ENCODE measurements at places on chromosomes 7 and 10. TPM values are rescaled to one million over a fixed set of nuclear protein-coding genes. Genes with fewer than 3 reads are reported as not detected.

- DNase-seq, result peak; percentile 18
Observed at GRCh38 chr10:115001506-115002381, 63.7 kb downstream of the TRUB1 start.

GRCh38 chr10:29472301-29473086 is 162.3 kb downstream of the SVIL start:
- no peak for DNase-seq

DNA sequence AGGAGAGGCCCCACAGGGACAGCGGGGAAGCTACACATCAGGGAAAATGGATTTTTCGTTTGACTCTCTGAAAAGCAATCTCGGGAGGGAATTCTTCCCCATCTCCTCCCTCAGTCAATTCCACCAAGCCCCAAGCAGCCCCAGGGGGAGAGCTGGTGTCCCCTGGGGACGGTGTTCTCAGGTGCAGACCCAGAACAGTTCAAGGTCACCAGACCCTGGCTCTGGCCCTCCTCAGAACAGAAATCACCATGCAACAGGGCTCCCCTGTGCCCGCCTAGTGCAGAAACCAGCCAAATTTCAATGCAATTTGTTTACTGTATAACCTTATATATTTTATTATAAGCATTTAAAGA is 34.1 kb downstream of the GSDME start:
- DNase-seq, result no peak

The DYDC2 gene
- total RNA-seq, result not detected

The MCM10 gene
- total RNA-seq, result 27.8 TPM
